ENCODE measurements at places on chromosomes 12 and 14.

GRCh38 chr12:85280165-85280983 is at the start of gene ALX1:
TSS of gene ALX1 (plus strand) at chr12:85280220. CDS start at chr12:85280262, 42 bp downstream.
- DNase-seq = no peak

DNA sequence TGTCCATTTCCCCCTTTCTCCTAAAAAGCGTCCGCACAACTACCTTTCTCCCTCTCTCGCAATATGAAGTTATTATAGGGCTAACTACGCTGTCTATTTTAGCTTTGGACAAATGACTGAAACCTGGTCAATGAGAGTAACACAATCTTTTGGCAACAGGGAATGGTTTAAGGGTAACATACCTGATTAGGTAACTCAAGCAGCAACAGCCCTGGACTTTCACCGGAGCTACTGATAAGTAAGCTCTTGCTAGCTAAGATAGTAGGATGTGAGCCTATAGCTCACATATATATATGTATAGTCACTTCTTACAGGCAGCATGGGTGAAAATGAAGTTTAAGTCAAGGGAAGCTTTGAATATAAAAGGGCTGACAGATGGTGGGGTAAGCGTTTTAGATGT is 313.0 kb downstream of the CEP128 start:
- DNase-seq = no peak

DNA sequence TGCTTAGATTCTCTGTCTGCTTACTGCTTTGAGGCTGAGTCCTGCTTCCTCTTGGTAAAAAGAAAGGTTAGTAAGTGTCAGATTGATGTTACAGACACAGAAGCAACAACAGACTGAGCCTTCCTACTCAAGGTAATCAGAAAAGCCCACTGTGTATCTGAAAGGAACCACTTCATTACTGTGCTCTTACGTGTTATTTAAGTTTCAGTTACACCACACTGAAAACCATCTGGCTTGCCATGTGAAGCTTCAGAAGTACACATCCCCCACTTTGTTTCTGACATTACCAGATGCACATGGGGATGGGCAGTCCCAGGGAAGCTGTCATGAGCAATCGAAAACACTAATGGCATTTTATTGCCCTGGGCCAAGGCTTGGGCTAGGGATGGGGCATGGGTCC is 1290.1 kb downstream of the AACS start:
- no peak for DNase-seq

GRCh38 chr14:47993883-47994282 is 318.5 kb upstream of the MDGA2 start:
- no peak for DNase-seq

DNA sequence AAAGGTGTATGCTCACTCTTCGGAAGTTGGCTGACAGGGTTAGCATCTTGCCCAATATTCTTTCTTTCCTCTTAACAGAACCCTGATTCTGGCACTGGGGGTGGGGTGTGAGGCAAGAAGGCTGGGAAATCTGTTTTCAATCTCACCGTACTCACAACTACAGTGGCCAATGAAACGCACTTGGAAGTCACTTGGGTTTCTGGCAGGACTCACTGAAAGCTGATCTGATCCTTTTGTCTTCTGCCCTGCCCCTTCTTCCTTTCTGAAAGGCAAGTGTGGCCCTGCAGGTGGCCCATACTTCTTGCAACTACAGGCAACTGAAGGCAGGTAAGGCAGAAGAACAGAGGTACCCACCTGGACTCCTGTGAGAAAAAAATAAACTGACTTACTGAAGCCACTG is 106.9 kb downstream of the STXBP6 start:
- DNase-seq = no peak

DNA sequence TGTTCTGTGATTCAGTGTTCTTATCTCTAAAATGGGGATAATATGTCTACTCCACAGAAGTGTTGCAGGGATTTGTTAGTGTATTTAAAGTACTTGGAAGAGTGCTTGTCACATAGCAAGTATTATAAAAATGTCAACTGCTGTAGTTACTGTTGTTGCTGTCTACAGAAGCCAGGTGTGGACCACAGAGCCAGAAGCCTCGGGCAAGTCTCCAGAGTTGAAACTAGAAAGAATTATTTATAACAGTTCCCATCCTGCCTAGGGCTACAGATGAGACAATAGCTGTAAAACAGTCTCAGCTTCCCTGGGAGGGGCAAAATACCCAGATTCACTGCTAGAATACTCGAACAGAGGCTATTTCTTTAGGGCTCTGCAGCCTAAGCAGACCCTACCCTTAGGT is 55.4 kb upstream of the FUT8 start:
- DNase-seq = no peak

GRCh38 chr12:41907021-41907420 is 237.7 kb downstream of the GXYLT1 start:
- no peak for DNase-seq

DNA sequence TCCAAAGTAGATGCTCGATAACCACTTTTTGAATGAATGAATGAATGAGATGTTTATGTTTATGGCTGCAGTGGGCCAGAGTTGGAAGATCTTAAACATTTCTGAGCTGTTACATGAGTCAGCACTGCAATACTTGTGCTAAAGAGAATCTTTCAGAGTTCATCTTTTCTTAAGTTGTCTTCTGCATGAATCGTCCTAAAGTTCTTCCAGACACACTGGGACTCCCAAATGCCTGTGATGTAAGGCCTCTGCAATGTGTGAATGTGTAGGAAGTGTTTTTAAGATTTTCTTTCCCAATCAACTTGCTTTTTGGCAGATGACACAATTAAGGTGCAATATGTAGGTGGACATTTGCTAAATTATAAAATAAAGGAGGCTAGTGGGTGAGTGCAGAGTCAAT is 50.3 kb upstream of the TRIM9 start:
- no peak for DNase-seq

DNA sequence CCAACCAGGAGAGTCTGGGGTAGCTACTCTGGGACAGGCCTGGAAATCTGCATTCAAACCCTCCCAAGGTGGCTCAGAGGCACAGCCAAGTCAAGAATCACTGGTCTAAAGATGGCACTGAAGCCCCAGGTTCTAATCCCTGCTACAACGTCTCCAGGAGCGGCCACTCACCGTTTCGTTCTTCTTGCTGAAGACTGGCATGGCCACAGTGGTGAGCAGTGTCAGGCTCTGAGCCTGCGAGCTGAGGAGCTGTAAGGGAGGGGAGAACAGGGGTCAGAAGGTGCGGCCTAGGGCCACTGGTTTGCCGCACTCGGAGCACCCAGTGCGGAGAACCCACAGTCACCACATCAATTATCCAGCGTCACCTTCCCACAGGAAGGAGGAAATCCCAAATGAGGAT is 38.8 kb downstream of the CACNA2D4 start:
- DNase-seq = no peak

GRCh38 chr14:71454010-71454409 is 478.2 kb upstream of the RGS6 start:
- no peak for DNase-seq

DNA sequence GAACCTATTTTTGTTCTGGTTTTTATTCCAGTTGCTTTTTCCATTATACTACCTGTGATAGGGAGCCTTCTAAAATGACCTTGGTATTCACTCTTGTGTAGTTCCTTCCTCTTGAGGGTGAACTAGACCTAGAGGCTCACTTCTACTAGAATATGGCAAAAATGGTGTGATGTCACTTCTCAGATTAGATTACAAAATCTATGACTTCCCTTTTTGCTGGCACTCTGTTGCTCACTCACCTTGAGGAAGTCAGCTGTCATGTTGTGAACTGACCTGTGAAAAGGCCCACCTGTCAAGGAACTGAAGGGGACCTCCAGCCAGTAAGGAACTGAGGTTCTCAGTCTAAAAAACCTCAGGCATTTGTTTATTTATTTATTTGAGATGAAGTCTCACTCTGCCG is 5.7 kb downstream of the MIPOL1 start:
- DNase-seq = no peak

- DNase-seq = no peak
Measured at GRCh38 chr14:89908712-89909450, 45.6 kb downstream of the EFCAB11 start.

- DNase-seq = no peak
Measured at GRCh38 chr12:27639265-27639664, 57.0 kb upstream of the REP15 start.

GRCh38 chr12:117046011-117046369 is 53.2 kb downstream of the TESC start:
- no peak for DNase-seq

DNA sequence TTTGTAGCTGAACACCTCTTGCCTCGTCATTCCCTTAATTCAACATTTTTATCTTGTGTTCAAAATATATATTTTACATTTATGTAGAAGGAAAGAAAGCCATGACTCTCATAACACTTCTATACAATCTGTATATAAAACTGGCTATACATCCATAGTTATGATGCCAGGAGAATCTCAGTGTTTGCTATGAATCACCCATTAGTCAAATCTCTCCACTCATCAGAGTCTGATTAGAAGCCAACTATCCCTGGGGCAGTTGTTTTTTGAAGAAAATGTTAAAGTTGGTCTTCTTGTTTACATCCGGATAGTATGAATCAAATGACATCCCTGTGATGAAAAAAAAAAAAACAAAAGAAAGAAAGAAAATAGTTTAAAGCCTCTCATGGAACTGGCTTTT is 503.9 kb downstream of the NELL2 start:
- no peak for DNase-seq

- no peak for DNase-seq
Measured at GRCh38 chr12:80925237-80925636, 12.5 kb downstream of the LIN7A start.

DNA sequence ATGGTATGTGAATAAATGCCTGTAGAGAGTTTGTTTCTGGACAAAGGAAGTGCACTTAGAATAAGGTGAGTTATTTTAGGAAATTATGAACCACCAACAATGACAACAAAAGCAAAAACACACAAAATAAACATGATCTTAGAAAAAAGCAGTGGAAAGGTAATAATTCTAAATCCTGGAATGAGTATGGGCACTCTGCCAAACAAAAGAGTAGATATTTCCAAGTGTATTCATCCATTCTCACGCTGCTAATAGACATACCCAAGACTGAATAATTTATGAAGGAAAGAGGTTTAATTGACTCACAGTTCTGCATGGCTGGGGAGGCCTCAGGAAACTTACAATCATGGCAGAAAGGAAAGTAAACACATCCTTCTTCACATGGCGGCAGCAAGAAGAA is 269.3 kb upstream of the NPAS3 start:
- no peak for DNase-seq

DNA sequence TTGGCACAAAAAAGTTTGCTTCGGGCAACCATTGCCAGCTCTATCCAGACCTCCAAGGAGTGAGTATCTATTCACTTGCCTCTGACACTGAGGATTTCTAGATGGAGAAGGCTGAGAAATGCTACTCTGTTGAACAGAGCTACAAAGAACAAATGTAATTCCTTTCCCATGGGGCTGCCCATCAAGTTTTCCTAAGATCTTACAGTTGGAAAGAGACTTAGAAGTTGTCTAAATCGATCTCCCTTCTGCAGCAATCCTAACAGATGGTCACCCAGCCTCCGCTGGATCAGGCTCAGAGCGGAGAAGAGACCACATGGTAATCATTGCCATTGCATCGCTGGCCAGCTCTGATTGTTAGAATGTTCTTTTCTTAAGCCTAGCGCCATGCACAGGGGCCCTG is 110.1 kb upstream of the BCL2L14 start:
- DNase-seq = no peak

DNA sequence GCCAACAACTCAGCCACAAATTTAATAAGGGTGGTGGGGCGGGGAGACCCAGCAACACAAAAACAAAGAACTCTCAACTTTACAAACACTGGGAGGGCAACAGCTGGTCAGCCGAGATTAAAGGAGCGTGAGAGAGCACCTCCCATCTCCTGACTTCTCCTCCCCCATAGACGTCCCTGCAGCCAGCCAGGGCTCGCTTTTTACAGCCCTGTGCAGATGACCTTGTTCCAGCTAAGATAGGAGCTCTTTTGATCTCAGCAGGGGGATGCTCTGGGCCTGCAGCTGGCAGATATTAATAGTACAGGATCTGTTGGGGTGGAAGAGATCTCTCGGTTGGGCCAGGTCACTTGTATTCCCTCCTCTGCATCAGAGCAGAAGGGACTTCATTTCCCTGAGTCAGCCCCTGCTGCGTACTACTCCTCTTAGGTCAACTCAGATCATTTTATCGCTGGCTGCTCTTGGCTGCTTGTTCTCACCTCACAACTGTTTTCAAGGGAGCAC is 475.8 kb downstream of the RAD51B start:
- DNase-seq = no peak

DNA sequence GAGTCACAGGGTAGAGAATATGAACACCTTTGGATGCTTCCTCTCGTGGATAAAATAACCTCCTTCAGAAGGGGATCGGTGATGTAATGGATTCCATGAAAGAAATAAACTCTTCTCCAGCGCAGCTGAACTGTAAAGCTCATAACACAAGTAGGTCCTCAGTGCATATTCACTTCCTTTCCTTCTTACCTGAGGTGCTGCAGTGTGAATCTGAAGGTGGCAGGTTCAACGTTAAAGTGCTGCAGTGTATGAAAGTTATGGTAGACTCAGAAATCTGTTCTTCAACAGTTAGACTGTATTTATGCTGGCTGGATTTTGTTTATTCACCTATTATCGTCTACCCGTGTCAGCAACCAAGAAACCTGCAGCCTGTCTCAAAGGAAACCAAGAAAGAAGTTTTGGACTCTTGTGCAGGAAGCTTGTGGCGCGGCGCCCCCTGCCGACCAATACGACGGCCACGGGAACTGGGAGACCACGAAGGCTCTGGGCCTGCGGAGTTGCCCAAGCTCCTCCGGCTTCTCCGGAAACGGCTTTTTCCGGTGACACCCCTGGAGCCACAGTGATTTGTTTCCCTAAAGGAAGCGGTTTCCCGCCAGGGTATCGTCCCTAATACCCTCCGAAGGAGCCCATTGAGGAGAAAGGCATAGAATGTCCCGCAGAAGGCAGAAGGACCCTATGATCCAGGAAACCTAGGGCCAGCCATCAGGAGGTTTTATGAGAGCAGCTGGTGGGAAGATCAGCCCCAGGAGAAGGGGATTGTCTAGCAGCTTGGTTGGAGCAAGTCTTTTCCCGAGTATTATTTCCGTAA is 17.6 kb upstream of the RNASE3 start:
- peak; percentile 45 for DNase-seq

DNA sequence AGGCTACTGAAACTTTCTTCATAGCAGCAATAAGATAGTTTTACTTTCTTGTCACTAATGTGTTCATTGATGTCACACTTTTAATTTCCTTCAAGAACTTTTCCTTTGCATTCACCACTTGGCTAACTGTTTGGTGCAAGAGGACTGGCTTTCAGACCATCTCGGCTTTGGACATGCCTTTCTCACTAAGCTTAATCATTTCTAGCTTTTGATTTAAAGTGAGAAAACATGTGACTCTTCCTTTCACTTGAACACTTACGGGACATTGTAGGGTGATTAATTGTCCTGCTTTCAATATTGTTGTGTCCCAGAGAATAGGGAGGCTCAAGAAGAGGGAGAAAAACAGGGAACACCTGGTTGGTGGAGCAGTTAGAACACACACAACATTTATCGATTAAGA is 41.9 kb downstream of the IFNG start:
- peak; percentile 54 for DNase-seq

DNA sequence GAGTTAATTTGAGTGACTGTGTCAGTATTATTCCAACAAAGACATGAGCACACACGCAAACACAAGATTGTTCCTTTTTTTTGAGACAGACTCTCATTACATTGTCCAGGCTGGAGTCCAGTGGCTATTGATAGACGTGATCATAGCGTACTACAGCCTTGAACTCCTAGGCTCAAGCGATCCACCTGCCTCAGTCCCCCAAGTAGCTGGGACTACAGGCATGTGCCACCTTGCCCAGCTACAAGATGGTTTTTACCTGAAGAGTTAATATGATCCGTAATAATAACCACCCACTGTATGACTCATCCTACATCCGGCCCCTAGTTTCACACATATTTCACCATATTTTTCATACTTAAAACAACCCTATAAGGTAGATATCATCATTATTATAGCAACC is 26.8 kb downstream of the BCAT1 start:
- DNase-seq = no peak
